ENCODE measurements at places on chromosomes 12 and 14.

DNA sequence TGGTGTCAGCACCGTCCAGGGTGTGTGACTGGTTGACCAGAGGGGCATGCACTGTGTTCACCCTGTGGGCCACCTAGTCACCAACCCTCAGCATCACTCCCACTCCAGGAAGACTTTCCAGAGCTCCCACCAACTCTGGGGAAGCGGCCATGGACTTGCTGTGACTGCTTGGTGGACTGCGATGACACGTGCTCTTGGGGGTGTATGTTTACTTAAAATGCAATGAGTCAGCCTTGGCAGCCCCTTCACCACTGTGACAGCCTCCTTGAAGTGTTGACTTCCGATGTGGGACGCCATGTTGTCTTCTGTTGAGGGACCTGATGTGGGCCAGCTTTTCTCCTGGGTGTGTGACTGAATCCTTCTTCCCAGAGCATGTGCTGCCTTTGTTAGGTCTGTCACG, 151.1 kb upstream of the RTL1 start:
- DNase-seq, result no peak

DNA sequence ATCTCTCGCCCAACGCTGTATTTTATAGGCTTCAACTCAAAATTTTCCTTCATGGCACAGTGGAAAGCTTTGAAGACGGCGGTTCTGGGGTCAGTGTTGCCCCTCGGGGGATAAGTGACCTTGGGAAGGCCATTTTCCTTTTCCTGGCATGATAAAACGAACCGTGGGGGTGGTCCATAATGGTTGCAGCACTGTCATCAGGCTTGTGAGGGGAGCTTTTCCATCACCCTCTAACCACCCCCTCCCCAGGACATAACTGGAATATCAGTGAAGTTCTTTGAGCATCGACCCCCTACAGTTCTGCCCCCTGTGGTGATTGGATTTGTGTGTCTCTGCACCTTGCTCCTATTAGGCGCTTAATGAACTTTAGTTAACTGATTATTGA, 16.0 kb downstream of the FOS start:
- no peak for DNase-seq

GRCh38 chr12:2689879-2690278, 104.9 kb upstream of the FKBP4 start:
- DNase-seq, result no peak

DNA sequence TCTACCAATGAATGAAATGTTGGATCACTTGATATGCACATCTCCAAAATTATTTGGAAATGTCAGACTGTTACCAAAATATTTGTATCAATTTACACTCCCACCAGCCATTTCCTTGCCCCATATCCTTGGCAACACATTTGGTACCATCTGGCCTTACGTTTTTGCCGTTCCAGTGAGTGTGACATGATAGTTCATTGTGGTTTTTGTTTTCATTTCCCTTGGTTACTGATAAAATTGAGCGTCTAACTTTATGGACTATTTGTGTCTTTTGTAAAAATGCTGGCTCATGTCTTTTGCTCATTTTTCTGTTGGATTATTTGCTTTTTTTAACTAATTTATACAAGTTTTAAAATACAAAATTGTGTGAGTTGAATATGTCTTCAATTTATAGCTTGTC, 11.0 kb downstream of the KLHDC1 start:
- DNase-seq, result no peak

DNA sequence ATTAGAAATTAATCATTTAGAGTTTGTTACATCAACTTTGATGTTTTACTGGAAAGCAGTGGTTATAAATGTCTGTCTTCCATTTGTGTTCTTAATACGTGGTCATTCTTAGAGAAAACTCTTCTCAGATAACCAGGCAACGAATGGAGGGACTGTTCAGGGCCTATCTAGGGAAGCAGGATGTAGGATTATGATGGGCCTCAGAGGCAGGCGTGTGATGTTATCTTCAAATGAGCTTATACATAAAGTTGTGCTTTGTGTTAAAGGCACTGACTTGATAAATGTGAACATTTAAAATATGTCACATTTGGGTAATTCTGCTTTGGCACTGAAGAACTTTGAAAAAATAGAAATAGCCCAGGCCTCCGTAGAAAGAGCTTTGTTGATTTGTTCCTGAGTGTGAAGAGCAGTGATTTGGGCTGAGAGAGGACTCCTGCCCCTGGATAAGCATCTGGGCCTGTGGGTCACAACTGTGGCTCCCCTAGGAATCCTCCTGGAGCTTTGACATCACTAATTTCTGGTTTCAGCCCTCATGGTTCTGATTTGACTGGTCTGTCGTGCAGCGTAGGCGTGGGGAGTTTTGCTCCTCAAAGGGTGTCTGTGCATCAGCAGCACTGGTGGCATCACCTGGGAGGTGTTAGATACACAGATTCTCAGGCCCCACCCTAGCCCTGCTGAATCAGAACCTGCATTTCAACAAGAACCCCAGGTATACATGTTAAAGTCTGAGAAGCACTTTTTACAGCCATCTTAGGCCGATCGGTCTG, 55.4 kb downstream of the SAMD4A start:
- DNase-seq, result no peak

GRCh38 chr12:64706306-64706705, 52.9 kb downstream of the GNS start:
- DNase-seq, result no peak

- no peak for DNase-seq
These were observed 17.5 kb downstream of the APPL2 start for GRCh38 chr12:105218434-105218833.
